ENCODE measurements at places on chromosomes 2 and 18. TPM values are rescaled to one million over a fixed set of nuclear protein-coding genes. Genes with fewer than 3 reads are reported as not detected.

Gene ST8SIA5
- 0.59 TPM for total RNA-seq

Gene SERPINB12
- 64.6 TPM for total RNA-seq

Gene POTEJ
- total RNA-seq = 0.10 TPM

Gene ANKRD30B
- total RNA-seq = 0.20 TPM

Gene ITPRIPL1
- total RNA-seq = 6.1 TPM

Gene HOXD11
- not detected for total RNA-seq

Gene ASPRV1
- total RNA-seq = 39.5 TPM

Gene MYL1
- total RNA-seq = 926 TPM

GRCh38 chr2:99377879-99378278 lies 40.7 kb downstream of the EIF5B start:
- DNase-seq = no peak

DNA sequence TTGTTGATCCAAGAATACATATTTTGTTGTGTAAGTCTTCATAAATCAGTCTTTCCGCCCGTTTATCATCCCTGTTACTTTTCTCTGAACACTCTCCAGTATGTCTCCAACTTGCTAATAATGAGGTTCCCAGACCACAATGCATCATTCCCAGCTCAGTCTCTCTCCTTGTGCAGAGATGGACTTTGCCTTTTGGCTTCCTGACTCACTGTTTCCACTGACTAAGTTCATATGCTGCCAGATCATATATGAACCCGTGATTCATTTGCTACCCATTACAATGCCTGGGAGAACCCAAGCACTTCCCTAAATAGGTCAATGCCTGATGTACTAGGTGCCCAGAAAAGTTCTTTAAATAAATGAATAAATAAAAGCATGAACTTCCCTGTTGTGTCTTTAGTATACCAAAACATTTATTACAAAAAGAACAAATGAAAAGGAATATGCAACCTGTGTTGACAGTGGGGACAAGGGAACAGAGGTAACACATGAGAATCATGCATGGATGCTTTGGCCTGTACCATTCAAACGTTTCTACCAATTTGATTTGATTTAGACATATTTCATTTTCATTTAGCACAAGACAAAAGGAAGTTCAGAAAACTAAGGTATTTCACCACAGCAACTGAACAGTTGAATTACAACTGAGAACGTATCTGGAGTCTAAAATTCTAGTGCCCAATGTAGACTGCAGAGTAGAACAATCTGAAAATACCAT lies 215.4 kb upstream of the HNRNPA3 start:
- peak; percentile 66 for DNase-seq

DNA sequence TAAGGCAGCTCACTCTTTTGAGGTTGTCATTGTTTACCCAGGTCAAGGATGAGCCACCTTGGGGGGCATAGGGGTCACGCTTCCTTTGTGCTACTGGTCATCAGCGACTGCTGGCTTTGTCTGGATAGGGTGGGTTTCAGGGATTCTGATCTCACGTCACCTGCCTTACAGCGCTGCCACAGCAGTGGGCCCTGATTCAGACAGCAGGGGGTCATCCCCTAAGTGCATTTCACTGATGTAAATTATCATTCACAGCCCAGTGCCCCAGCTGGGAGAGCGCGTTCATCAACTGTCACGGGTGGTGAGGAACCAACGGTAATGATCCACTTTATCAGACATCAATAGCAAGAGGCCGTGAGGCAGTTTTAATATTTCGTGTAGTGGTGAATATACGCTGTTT lies 291.2 kb downstream of the NEDD4L start:
- DNase-seq = no peak

DNA sequence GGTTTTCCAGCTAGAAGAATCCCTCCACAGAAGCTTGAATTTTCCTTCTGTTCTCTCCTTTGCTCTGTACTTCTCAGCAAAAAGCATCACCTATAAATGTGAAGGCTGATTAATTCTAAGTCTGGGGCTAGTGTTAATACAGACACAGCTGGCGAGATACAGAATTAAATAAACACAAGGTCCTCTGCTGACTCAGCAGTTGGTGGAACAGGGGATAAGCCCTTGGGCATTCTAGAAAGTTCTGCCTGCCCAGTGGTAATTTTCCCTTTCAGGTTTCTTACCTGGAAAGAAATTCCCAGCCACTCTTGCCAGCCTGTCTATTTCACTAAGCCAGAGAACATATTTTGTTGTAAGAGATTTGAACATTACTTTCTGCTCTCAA lies 175.3 kb upstream of the MSH6 start:
- DNase-seq = no peak

DNA sequence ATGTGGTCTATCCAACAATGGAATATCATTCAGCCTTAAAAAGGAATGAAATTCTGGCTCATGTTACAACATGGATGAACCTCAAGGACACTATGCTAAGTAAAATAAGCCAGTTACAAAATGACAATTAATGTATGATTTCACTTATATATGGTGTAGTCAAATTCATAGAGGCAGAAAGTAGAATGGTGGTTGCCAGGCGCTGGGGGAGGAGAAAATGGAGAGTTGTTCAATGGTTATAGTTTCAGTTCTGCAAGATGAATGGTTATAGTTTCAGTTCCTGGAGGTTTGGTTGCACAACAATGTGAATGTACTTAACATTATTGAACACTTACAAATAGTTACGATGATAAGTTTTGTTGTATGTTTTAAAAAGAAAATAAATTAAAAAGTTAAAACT lies 79.2 kb upstream of the IL1R2 start:
- DNase-seq = no peak

GRCh38 chr18:10225300-10225699 lies 229.1 kb upstream of the APCDD1 start:
- no peak for DNase-seq

DNA sequence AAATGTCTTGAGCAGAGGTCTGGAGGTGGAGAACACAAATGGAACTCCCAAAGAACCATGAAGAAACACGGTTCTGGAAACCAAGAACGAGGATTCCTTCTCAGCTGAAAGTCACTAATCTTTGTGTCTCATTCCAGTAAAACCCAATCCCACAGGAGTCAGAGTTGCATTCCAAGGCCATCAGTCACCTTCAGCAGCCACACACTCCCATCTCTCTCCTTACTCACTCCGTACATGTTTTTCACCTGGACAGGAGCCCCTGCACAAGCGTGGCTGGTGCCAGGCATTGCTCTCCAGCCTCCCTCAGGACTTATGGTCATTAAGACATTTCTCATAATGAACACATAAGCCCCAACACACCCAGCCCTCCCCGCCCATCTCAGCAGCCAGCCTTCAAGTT lies 175.4 kb upstream of the SIX2 start:
- DNase-seq = no peak

DNA sequence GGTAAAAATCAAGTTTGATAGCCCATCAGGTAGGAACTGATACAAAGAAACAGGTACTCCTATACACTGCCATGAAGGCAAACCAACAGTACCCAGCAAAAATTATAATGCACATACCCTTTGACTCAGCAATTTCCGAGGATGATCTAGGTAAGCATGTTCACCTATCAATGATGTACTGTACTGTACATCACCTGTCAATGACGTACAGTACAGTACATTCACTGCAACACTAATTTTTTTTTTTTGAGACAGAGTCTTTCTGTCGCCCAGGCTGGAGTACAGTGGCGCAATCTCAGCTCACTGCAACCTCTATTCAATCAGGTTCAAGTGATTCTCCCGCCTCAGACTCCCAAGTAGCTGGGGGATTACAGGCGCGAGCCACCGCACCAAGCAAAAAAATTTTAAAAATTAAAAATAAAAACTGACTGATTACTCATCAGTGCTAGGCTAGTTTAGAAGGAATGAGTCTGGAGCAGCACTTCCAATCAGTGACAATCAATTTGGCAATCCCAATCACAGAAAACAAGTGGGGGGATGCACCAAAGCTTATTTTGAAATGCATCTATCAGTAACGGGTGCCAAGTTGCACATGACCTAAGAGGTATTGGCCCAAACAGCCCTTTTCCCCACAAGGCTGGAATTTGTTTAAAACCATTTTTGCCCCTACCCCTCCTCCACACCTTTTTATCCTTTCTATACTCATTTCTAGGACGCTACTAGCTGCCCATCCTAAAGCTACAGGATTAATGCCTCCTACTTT lies 8.2 kb downstream of the SRSF7 start:
- no peak for DNase-seq

DNA sequence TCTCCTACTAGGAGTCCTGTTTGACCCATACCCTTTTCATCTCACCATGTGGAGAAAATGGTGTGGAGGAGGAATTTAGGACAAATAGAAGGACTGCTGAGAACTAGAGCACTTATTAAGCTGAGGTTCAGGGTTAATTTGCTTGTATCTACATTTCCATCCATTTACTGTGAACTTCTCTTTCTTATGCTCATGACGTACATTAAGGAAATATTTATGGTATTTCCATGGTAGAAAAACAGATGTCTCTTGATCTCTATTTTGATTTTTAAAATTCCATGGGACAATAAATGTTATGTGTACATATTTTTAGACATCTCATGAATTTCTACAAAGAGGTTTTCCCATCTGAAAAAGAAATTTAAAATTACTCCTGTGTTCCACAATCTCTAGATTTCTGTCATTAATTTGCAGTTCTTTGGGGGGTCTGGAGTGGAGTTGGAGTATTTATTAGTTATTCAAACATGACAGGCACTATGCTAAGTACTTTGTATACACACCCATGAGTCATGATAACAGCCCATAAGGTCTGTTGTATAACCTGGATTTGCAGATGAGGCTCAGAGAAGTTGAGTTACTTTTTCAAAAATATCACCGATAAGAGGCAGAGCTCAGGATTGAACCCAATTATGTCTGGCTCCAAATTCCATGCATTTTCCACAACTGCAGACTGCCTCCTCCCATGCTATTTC lies 112.6 kb downstream of the COPS8 start:
- DNase-seq = peak; percentile 21

DNA sequence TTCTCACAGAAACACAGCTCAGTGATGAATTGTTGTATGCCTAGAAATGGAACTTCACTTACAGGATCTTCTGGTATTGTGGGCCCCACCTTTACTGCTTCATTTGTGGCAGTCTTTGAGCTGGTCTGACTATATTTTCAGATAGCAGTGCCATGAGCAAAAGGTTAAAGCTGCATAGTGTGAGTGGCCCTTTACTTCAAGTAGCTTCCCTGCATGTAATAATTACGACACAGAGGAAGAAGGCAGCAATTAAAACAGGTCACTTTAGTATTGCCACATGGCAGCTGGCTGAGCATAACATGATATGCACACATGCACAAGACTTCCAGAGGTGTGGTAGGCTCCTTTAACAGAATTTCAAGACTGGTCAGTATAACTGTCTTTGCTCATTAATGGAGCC lies 426.3 kb upstream of the ZEB2 start:
- DNase-seq = no peak

DNA sequence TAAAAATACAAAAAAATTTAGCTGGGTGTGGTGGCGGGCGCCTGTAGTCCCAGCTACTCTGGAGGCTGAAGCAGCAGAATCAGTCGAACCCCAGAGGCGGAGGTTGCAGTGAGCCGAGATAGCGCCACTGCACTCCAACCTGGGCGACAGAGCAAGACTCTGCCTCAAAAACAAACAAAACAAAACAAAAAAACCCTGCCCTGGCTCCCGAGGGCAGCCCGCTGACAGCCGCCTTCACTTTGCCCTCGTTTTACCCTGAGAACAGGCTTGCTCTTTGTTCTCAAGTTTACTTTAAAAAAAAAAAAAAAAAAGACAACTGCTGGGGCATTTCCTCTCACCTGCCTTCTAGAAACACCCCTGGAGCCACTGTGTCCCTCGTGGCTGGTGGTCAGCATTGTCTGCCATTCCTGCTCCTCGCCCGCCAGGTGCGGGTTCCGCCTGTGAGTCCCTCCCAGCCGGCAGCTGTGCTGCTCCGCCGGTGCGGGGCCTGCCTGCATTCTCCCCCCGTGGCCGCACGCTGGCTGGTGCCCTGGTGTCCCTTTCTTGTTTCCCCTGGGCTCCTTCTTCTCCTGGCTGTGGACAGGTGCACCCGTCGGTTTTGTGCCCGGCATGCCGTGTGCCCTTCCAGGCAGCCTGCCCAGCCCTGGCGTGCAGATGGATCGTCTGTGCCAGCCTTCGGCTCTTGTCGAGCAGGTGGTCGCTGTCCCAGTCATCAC lies 105.7 kb downstream of the USP40 start:
- DNase-seq = no peak

GRCh38 chr18:6373187-6373586 lies 41.5 kb downstream of the L3MBTL4 start:
- DNase-seq = no peak

GRCh38 chr18:31576670-31577069 lies 15.0 kb upstream of the TTR start:
- DNase-seq = no peak

- DNase-seq = no peak
These were observed 373 bp downstream of the EIPR1 start for GRCh38 chr2:3377279-3377611.

DNA sequence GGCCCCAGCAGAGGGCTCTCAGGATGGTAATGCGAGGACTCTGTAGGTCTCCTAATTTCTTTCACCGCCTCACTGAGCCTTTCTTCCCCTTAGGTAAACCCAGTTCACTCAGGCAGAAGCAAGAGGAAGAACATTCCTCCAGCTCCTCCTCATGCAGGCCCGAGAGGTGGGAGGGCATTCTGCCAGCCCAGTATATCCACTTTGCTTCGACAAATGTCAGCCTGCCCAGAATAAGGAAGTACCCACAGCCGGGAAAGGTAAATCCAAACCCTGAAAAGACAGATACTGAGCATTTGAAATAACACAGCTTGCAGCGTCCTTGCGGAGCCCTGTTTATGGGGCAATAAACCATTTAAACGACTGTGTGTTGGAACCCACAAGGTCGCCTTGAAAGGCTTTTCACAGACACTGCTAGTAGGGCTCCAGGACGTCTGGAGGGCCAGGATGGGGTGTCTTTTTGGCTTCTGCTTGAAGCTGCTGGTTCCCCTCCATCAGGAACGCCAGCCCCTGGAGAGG lies 63.0 kb upstream of the STPG4 start:
- no peak for DNase-seq

DNA sequence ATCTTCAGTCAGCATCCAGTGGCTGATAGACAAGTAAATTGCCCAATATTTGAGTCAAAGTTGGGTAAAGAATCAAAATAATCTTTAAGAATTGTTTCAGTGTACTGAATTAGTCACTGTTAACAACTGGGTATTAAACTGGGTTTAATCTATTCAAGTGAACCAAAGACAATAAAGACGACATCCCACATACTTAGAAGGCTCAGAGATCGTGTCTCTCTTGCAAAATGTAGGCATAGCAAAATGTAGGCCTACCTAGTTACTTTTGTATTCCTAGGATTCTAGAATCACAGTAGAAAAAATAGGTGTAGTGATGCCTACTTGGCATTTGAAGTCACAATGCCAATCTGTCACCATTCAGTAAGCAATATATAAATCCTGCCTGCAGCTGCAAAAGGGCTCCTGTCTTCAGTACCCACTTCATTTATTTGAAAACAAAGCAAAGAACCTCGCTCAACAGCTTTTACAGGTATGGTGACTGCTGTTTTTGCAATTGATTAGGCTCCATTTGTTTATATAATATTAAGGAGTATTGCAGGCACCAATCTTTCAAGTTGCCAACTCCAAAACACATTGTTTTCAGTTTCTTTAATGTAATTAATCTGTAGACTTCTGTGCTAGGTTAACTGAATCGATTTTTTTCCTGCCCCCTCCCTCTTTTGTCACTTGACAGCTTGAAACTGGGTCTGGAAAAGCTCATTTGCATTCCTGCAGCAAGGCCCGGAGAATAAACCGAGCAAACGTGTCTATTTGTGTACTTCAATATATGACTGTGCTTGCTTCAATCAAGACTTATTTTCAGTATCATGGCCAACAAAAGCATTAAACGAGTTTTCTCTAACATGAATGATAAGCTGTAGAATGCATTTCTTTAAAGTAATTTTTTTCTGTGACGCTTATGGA lies 1074.9 kb downstream of the TDRD15 start:
- DNase-seq = no peak

Data from skin of body (tissue), 3 donors.